Stimulated activated CD4-positive, alpha-beta T cell treated with anti-CD3 and anti-CD28 coated beads, Interleukin-4, amount 100 ng/mL, for 48 hours (primary cell): ENCODE measurements at places on chromosomes 3 and 15.

- DNase-seq, result no peak
Measured at GRCh38 chr3:154148541-154148940, 27.4 kb downstream of the ARHGEF26 start.

GRCh38 chr3:30448450-30449289, 157.7 kb upstream of the TGFBR2 start:
- DNase-seq, result no peak

GRCh38 chr3:71536376-71536965, 47.1 kb downstream of the FOXP1 start:
- DNase-seq, result no peak

DNA sequence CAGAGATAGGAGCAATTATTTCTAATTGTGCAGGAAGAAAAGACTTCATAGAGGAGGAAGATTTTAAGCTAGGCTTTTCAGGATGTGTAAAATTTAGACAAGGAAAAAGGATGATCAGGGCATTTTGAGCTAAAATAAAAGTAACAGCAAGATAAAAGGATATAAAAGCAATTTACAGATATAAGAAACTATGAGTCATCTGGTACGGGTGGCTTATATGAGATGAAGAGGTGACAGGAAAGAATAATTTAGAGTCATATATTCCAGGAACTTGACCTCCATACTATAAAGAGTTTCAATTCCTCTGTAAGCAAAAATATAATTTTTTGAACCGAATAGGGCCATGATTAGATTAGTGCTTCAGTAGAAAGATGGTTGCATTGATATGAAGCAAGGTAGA, 273.7 kb downstream of the RBMS3 start:
- no peak for DNase-seq

GRCh38 chr15:100115711-100116090, 226.1 kb downstream of the ADAMTS17 start:
- DNase-seq, result no peak

- no peak for DNase-seq
Measured at GRCh38 chr3:13661121-13661520, 112.2 kb downstream of the FBLN2 start.

DNA sequence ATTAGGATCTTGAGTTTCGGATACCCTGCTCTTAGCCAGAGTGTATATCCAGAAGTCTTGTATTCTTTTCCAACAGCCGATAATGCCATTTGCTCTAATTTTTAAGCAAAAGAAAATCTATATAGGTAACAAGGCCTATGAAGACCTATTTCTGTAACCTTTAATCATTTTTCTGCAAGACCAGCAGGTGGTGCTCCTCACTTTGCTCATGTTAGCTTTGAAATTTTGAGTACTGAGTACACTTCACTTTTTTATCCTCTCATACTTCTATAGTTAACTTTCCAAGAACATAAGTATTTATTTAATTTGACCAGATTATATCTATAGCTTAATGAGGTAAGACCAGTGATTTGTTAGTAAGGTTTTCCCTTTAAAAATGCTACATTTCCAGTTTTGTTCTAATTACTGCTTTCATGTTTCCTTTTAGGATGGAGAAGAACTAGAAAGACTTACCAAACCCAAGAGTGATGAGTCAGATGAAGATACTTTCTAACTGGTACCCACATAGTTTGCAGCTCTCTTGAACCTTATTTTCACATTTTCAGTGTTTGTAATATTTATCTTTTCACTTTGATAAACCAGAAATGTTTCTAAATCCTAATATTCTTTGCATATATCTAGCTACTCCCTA, 20.5 kb downstream of the SLC35A5 start:
- DNase-seq, result peak; percentile 6

GRCh38 chr15:68679961-68680371, 101.2 kb downstream of the CORO2B start:
- DNase-seq, result no peak

DNA sequence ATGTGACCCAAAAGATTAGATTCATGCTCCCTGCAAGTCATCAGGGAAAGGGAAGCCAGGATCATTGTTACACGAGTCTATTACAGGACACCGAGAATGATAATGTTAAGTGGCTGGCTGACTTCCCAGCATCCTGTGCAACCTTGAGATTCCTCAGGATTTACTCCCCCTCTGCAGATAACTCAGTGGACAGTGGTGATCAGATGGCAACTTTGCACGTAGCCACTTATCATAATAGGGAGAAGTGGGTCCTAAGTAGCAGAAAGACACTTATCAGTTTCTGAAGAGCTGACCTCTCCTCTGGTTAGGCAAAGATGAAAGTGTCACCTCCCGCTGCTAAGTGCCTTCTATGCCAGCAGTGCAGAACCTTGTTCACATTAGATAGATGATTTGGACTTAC, 6.7 kb upstream of the TMPRSS7 start:
- no peak for DNase-seq

- DNase-seq, result no peak
Measured at GRCh38 chr3:29281094-29281343, 148 bp downstream of the RBMS3 start.

- no peak for DNase-seq
Measured at GRCh38 chr3:194572143-194572789, 61.0 kb downstream of the TMEM44 start.

GRCh38 chr3:159819676-159820075, 169.0 kb upstream of the IL12A start:
- DNase-seq, result no peak

DNA sequence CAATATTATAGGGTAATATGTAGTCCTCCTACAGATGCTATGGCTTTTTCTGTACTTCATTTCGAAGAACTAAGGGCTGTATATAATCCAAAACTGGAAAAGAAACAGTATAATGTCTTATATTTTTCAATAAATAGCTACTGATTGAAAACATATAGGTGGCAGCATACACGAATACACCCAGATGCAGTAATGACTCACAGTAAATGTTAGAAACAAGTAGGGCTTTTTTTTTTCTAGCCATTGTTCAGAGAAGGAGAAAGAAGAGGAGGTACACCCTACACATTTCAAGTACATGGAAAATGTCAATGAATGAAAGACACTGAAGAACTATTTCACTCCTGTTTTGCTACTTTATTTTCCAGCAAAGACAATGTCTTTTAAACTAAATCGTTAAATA, 9.4 kb downstream of the DAZL start:
- no peak for DNase-seq

DNA sequence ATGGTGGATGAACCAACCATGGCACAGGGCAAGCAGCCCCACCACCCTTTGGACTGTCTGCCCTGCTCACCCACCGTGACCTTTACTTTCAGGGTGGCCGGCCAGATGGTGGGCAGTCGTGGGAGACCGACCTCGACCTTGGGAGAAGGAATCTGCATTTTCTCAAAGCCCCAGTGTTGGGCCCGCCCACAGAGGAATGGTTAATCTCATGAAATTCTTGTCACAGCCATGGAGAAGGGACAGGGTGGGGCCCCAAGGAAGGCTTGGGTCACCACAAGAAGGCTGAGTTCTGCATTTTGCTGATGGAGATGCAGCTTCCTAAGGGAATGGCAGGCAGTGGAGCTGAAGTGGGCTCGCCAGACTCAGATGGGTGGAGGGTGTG, 2.9 kb downstream of the PLXND1 start:
- no peak for DNase-seq

GRCh38 chr15:38134252-38134651, 118.4 kb upstream of the SPRED1 start:
- no peak for DNase-seq

DNA sequence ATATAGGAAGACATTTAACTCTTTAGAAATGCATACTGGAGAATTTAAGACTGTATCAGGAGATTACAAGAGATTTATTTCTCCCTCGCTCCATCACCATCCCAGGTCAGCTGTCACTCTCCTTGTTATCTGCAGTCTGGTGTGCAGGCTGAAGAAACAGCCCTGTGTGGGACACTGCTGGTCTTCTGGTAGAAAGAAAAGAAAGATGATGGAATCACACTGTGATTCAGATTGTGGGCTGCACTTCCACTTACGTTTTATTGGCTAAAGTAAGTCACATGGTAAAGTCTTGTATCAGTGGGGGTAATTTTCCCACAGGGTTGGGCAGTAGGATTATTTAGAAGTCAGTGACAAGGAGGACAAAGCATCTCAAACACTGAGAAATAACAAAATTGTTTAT, 18.1 kb upstream of the ATP1B3 start:
- no peak for DNase-seq

- DNase-seq, result no peak
Measured at GRCh38 chr15:79455361-79455760, 23.2 kb downstream of the MINAR1 start.

- peak; percentile 66 for DNase-seq
Measured at GRCh38 chr3:64030741-64031140, 7.4 kb upstream of the PSMD6 start.

DNA sequence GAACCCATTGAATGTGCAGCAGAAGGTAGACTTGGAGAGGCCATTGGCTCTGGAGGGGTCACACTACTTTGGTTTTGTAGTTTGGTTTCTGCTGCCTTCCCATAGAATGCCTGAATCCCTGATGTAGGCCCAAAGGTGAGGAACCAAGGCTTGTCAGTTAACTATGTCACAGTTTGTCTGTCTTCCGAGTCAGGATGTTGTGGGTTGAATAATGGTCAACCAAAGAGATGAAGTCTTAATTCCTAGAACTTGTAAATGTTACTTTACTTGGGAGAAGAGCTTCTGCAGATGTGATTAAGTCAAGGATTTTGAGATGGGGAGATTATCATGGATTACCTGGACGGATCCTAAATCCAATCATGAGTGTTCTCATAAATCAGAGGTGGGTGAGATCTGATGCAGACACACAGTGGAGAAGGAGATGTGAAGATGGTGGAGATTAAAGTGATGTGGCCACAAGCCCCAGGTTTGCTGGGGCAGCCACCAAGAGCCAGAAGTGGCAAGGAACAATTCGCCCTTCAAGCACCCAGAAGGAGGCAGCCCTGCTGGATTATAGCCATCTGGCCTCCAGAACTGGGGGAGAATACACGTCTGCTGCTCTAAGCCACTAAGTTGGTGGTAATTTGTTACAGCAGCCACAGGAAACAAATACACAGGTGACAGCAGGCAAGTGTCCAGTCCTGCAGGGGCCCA, 2.3 kb upstream of the CCR8 start:
- no peak for DNase-seq

GRCh38 chr3:70040386-70040785, 40.9 kb downstream of the SAMMSON start:
- no peak for DNase-seq

DNA sequence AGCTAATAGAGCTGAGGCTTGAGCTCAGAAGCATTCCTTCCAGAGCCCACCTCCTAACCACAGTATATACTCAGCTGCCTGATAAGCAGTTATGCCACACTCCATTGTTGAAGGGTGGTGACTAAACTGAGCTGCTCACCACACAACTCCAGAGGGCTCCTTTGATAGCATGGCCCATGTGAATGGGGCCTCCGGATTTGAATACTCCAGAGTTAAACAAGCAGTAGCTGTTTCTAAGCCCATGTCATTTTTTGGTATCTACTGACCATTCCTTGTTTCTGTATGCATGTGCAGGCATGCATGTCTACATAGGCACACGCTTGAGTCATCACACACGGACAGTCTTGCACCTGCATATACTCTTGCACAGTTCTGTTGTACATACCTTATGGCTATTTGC, 28.9 kb downstream of the IGSF10 start:
- no peak for DNase-seq

GRCh38 chr15:29386523-29386922, 116.9 kb upstream of the NSMCE3 start:
- DNase-seq, result no peak

DNA sequence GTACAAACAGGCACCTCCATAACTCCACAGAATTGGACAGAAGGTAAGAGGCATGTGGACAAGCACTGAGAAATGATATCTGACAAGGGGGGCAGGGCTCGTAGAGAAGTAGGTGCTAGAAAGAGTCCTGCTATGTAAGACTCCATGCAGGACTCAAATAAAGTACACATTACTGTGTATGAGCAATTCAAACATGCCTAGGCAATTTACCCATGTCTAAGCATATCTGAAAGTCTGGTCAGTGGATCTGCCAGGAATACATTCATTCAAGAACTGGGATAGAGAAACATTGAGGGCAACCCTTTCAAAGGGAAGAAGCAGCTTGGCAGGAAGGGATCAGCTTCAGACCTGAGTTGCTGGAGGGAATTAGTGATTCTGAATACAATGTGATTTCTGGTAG, 174.1 kb upstream of the MCTP2 start:
- no peak for DNase-seq

DNA sequence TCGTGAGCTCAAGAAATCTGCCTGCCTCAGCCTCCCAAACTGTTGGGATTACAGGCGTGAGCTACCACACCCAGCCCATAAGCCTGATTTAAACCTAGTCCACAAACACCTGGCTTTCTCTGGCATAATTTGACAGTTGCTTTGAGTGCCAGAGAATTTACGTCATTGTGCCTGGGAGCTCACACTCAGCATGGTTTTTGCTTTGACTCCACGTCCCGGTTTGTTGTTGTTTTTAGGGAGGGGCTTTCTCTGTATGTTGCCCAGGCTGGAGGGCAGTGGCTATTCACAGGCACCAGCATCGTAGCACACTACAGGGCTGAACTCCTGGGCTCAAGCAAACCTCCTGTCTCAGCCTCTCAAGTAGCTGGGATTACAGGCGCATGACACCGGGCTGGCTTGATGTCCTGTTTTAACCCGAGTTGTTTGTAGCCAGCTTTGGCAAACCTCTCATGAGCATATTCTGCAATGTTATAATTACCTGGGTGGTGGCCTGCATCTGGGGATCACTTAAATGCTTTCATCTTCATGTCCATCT, 32.7 kb downstream of the CEMIP start:
- DNase-seq, result no peak

- no peak for DNase-seq
Measured at GRCh38 chr15:86872782-86873181, 793.1 kb downstream of the AGBL1 start.

DNA sequence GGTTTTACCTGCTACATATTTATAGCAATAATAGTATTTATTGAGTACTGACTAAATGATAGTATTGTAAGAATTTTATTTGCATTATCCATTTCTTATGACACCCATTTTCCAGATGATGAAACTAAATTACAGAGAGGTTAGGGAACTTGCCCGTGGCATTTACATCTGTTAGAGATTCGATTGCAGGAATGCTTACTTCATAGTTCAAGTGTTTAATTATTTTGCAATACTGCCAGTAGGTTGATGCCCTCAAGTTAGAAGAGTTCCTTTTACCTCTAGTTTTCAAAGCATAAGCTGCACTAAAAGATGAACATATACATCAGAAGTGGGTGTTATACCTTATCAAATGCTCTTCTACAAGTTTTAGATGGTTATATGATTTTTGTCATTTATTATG, 362.8 kb upstream of the RGMA start:
- no peak for DNase-seq

DNA sequence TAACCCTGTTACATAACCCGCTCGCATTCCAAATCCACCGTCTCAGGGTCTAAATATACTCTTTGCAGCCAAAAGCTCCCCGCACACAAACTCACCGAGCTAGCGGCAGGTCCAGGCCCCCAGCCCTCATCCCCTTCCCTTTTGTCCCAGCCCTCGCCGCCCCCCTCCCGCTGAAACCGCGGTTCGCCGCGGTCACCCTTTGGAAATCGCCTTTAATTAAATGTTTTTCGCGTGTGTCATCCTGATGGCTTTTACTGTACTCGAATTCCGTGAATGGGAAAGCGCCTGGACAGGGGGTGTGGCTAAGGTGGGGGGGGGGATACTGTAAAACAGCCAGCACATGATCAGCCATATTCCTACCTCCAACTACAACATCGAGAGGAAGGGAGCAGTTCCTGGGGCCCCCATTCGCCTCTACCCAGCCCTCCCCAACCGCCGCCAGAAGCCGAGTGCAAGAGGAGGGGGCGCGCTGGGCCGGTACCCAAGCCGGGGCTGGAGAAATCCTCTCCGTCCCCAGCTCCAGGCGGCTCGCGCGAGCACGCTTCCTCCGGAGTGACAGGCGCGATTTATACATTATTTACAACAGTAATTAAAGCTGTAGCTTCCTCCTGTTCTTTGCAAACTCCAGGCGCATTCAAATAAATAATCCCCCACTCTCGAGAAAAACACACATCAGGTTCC, 1.7 kb downstream of the RORA start:
- no peak for DNase-seq
